ENCODE measurements at places on chromosomes 1 and 21.

DNA sequence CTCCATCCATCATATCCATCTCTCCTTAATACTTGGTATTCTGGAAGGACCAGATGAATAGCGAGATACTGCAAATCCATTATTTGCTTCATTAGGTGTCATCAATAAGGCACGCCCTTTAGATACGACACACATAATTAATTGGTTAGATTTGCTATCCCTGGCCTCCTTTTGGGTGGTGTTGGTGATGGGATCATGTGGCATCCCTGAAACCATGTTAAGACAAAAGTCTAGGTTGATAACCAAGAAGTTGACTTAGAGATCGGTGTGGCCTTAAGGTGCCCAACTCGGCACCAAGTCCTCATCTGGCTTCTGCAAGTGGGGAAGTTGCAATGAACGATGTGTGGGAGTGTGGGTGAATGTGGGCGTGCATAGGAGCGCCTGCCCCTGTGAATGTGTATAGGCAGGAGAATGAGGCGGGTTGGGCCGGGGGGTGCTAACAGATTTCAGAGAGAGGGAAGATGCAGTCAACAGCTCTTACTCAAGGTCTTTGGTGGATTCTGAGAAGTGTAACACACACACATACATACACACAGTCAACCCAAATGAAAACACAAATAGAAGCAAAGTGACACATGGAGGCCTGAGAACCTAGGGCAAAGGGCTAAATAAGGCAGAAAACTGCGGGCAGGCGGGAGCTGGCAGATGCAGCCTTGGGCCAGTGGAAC lies 415.7 kb upstream of the ESRRG start:
- no peak for DNase-seq

DNA sequence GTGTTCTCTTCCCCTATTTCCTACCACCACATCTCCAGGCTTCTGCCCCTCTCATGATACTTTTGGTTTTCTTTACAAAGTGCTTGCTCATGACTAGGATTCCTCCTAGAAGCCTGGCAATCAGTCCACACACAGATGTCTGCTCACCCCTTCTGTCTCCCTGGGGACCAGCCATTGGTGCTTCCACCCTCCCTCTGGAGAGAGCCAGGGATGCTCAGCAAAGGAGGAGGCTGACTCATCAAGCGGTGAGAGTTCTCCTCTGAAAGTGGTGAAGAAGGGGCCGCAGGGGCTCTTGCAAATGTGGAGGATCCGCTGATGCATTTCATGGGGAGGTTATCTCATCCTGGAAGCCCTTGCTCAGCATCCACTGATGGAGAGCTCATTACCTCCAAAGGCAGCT lies 14.5 kb downstream of the NT5C1A start:
- DNase-seq = no peak

DNA sequence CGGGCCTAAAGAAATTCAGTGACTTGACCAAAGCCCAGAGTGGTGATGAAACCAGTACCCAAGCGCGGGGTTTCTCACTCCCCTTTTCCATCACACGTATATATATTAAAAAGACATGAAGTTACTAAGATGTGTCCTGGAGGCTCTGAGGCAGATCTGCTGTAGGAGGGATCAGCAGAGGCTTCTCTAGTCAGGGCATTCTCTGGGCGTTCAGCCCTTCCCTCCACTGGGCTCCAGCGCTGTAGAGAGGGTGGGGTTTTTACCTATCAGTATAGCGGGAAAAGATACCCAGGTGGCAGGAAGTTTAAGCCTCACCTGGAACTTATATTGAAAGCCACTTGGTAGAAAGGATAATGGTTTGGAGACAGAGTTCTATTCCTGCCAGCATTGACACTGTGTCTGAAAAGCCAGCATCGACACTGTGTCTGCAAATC lies 862 bp upstream of the PLEKHO1 start:
- DNase-seq = peak; percentile 38

- no peak for DNase-seq
Observed at GRCh38 chr1:167668108-167668507, 38.1 kb downstream of the RCSD1 start.

DNA sequence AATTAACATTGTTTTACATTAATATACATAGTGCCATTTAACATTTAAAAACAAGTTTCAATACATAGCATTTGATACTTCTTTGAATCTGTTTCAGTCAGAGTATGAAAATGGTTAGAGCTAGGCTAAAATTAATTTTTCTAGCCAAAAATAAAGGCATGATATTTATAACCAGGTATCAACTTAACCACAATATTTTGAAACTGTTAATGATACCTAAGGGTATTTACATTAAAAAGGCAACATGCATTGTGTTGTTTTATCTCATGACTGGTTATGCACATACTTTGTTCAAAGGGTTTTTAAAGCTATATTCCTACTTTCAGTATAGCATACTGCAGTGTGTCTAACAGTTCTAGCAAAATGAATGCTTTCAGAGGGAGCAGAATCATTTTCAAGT lies 130.0 kb downstream of the HS2ST1 start:
- DNase-seq = no peak

DNA sequence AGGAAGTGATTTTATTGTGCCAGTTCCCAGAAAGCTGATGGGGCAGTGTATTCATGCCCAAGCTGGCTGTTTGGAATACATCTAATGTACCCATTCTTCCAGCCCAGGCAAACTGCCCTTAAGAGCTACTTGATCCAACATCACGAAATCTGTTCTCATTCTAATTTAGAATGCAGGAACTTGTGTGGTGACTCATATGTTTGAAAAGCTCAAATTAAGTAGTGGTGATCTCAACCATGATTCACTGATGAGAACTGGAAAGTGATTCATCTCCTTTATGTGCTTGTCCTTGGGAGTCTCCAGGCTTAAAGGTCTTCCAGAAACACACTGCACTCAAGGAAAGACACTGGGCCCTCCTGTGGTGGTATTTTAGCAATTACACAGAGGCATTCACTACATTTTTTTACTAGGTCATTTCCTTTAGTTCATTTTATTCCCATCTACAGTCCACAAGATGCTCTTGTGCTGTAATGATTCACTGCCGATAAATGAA lies 65.4 kb downstream of the RPE65 start:
- DNase-seq = no peak

GRCh38 chr1:87678266-87678665 lies 349.6 kb downstream of the LMO4 start:
- DNase-seq = no peak

DNA sequence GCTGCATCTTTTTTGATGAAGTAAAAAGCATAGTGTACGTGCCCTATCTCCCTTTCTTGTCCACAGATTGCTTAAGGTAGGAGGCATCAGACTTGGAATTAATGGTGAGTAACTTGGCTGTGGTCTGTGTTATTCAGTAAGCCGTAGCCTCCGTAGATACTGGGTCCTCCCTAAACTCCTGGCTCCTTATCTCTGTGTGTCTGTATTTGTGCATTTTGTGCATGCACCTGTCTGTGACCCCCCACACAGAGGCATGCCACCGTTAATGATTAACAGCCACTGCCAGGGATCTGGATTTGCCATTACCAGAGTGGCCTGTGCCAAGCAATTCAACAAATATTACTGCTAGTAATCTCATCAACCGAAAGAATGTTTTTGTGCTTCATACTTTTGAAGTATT lies 31.9 kb downstream of the MAP3K21 start:
- no peak for DNase-seq

- no peak for DNase-seq
Observed at GRCh38 chr1:244964112-244964971, 100.0 kb upstream of the HNRNPU start.

- peak; percentile 67 for DNase-seq
Observed at GRCh38 chr1:199218065-199218464, 579.2 kb downstream of the PTPRC start.

- DNase-seq = peak; percentile 11
Observed at GRCh38 chr1:201020721-201021629, 2.5 kb downstream of the KIF21B start.

DNA sequence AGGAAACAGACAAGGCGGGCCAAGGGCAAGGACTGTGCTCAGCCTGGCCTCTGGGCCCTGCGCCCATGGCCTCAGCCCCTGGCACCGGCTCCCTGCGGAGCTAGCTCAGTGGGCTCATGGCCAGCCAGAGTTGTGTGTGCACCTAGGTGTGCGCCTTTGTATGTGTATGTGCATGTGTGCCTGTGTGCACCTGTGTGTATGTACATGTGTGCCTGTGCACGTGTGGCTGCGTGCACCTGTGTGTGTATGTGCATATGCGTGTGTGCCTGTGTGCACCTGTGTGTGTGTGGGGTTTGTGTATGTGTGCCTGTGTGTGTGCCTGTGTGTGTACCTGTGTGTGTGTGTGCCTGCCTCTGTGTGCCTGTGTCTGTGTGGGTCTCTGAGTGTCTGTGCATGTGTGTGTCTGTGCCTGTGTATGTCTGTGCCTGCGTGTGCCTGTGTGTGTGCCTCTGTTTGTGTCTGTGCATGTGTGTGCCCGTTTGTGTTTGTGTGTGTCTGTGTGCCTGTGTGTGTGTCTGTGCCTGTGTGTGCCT lies 7.4 kb downstream of the GPR137B start:
- no peak for DNase-seq

DNA sequence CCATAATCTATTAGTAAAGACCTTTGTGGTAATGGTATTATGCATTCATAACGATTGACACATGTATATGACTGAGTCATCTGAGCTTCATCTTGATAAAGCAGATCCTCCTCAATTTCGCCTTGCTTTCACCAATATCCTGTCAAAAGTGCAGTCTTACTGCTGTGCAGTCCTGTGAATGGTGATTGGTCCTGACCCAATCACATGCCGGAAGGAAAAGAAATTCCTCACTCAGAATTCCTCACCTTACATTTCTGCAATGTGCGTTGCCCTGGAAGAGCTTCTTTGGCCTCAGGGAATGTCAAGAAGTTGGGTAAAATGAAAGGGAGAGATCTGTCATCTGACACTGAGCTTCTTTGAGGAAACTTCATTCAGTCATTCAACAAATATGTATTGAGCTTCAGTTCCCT lies 121.0 kb upstream of the TSPAN2 start:
- no peak for DNase-seq

DNA sequence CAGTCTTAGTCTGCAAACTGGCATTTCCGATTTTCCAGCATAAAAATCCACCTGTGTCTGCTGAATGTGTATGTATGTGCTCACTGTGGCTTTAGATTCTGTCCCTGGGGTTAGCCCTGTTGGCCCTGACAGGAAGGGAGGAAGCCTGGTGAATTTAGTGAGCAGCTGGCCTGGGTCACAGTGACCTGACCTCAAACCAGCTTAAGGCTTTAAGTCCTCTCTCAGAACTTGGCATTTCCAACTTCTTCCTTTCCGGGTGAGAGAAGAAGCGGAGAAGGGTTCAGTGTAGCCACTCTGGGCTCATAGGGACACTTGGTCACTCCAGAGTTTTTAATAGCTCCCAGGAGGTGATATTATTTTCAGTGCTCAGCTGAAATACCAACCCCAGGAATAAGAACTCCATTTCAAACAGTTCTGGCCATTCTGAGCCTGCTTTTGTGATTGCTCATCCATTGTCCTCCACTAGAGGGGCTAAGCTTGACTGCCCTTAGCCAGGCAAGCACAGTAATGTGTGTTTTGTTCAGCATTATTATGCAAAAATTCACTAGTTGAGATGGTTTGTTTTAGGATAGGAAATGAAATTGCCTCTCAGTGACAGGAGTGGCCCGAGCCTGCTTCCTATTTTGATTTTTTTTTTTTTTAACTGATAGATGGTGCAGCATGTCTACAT lies 2.5 kb upstream of the OLFML3 start:
- peak; percentile 1 for DNase-seq

DNA sequence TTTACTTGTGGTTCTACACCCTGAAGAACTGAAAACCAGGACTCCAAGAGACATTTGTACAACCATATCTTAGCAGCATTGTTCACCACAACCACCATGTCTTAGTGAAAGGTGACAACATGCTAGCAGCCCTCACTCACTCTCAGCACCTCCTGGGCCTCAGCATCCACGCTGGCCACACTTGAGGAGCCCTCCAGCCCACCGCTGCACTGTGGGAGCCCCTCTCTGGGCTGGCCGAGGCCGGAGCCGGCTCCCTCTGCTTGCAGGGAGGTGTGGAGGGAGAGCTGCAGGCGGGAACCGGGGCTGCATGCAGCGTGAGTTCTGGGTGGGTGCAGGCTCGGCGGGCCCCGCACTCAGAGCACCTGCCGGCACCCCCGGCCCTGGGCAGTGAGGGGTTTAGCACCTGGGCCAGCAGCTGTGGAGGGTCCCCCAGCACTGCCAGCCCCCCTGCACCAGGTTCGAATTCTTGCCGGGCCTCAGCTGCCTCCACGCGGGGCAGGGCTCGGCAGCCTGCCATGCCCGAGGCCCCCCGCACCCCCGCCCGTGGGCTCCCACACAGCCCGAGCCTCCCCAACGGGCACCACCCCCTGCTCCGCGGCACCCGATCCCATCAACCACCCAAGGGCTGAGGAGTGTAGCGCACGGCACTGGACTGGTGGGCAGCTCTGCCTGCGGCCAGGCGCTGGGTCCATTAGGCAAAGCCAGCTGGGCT lies 9.2 kb downstream of the C1orf159 start:
- no peak for DNase-seq

GRCh38 chr1:19427087-19427781 lies 58.1 kb downstream of the CAPZB start:
- DNase-seq = no peak

DNA sequence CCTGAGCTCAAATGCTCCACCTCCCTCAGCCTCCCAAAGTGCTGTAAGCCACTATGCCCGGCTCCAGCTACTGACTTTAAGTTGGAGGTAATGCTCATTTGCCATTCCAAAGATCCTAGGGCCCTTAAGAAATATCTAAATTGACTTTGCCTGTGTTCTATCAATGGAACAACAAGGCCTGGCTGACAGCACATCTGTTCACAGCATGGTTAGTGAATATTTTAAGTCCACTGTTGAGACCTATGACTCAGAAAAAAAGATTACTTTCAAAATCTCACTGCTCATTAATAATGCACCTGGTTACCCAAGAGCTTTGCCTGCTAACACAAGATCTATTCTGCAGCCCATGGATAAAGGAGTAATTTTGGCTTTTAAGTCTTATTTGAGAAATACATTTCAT lies 3.5 kb upstream of the SSX2IP start:
- DNase-seq = no peak

DNA sequence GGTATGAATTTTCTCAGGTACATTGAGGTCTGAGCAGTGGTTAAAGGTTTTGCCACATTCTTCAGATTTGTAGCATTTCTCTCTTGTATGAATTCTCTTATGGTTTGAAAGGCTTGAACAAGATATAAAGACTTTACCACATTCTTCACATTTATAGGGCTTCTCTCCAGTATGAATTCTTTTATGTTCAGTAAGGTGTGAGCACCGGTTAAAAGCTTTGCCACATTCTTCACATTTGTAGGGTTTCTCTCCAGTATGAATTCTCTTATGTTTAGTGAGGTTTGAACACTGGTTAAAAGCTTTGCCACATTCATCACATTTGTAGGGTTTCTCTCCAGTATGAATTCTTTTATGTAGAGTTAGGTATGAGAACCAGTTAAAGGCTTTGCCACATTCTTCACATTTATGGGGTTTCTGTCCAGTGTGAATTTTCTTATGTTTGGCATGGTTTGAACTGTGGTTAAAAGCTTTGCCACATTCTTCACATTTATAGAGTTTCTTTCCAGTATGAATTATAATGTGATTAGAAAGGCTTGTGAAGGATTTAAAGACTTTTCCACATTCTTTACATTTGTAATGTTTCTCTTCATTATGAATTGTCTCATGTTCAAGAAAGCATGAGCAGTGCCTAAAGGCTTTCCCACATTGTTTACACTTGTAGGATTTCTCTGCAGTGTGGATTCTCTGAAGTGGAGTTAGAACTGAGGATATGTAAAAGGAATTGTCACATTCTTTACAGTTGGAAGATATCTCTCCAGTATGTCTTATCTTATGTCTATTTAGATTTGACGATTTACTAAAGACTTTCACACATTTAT lies 18.4 kb upstream of the ZNF124 start:
- DNase-seq = no peak

GRCh38 chr1:21573971-21574465 lies 64.8 kb downstream of the ALPL start:
- DNase-seq = peak; percentile 81
